ENCODE measurements at places on chromosomes 7 and 10. TPM values are rescaled to one million over a fixed set of nuclear protein-coding genes. Genes with fewer than 3 reads are reported as not detected.

- H3K36me3 ChIP-seq: peaks cover 10% of the 10 kb centered on the region
- no peak overlapping the region for H3K27ac ChIP-seq
- no peak overlapping the region for H3K4me3 ChIP-seq
- peaks cover 27% of the 10 kb centered on the region for H3K4me1 ChIP-seq
- DNase-seq: no peak
Observed at GRCh38 chr10:122419876-122420623, 34.4 kb upstream of the ARMS2 start.

GRCh38 chr7:43391518-43391917, 191.4 kb upstream of the STK17A start:
- no peak overlapping the region for H3K4me3 ChIP-seq
- DNase-seq: no peak
- H3K27me3 ChIP-seq: peaks cover 3% of the 10 kb centered on the region

- DNase-seq: no peak
- H3K4me3 ChIP-seq: no peak overlapping the region
- H3K27ac ChIP-seq: no peak overlapping the region
- peaks cover 16% of the 10 kb centered on the region for H3K27me3 ChIP-seq
- H3K4me1 ChIP-seq: peaks cover 15% of the 10 kb centered on the region
Observed at GRCh38 chr7:141027043-141027442, 12.3 kb upstream of the MRPS33 start.

- H3K36me3 ChIP-seq: no peaks in the 10 kb centered on the region
- peaks cover 16% of the 10 kb centered on the region for H3K27me3 ChIP-seq
- no peak overlapping the region for H3K27ac ChIP-seq
- H3K4me3 ChIP-seq: no peak overlapping the region
Observed at GRCh38 chr7:143417734-143418383, 9.2 kb upstream of the EPHA1 start.

DNA sequence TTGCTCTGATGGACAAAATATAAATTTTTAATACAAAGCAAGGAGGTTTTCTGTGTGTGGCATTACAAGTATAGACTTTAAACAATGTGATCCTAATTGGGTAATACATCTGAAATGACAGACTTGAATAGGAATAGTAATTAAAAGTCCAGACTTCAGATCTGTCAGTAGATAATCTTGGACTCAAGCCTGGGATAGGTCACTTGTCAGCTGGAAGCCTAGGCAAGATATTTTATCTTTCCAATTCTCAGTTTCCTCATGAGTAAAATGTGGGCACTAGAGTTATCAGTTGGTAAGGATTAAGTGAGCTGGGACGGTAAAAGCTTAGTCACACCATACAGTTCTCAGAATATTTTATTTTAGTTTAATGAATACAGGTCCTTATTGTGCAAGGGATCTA, 10.4 kb upstream of the ZMYND11 start:
- no peak overlapping the region for H3K27ac ChIP-seq
- peaks cover 28% of the 10 kb centered on the region for H3K27me3 ChIP-seq
- H3K36me3 ChIP-seq: no peaks in the 10 kb centered on the region
- DNase-seq: no peak

DNA sequence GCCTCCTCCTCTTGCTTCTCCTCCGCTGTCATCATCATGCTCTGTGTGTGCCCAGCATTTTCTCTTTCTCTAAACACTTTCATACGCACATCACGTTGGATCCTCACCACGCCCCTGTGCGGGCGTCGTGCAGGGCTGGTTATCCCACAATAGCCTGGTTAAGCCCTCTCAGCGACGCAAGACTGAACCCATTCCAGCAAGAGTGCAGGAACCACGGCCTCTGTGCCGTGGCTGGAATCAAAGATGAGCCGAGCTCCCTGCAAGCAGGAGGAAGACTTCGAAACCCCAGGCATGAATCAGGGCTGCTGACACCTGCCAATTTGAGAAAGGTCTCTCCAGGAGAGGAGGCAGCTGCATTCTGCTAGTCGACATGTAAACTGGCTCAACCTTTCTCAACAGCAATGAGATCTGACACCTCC, 74.8 kb upstream of the FOXK1 start:
- H3K27ac ChIP-seq: no peak overlapping the region
- no peak overlapping the region for H3K4me3 ChIP-seq
- no peak for DNase-seq
- H3K4me1 ChIP-seq: no peaks in the 10 kb centered on the region

- H3K4me1 ChIP-seq: no peaks in the 10 kb centered on the region
- no peak overlapping the region for H3K27ac ChIP-seq
- H3K4me3 ChIP-seq: no peak overlapping the region
- no peak for DNase-seq
- no peaks in the 10 kb centered on the region for H3K36me3 ChIP-seq
- H3K27me3 ChIP-seq: no peaks in the 10 kb centered on the region
Observed at GRCh38 chr7:157729566-157729965, 392.8 kb downstream of the DNAJB6 start.

DNA sequence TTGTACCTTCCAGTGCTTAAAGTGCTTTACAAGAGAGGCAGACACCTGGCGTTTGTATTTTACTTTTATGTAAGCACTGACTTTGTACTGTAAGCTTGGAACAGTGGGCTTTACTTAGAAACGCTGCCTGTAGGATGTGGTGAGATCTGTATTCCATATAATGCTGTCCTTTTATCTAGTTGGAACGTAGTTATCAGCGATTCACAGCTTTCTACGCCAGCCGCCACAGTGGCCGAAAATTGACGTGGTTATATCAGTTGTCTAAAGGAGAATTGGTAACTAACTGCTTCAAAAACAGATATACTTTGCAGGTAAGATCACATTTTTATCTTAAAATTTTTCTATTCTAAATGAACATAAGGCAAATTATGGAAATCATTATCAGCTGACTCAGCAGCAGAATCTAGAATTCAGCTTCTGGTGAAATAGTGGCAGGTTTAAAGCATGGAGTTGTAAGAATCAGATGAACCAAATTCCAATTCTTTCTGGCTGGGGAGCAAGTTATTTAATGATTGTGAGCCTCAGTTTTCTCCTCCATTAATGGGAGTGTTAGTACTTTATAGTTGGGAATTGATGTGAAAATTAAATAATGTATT, 91.5 kb downstream of the CUL1 start:
- H3K27me3 ChIP-seq: no peaks in the 10 kb centered on the region
- no peak overlapping the region for H3K4me3 ChIP-seq
- peaks cover 71% of the 10 kb centered on the region for H3K36me3 ChIP-seq
- DNase-seq: no peak

GRCh38 chr7:103987451-103987850, 2.0 kb downstream of the RELN start:
- no peak for DNase-seq
- no peaks in the 10 kb centered on the region for H3K36me3 ChIP-seq

- H3K4me1 ChIP-seq: no peaks in the 10 kb centered on the region
- no peaks in the 10 kb centered on the region for H3K36me3 ChIP-seq
- H3K4me3 ChIP-seq: no peak overlapping the region
- peaks cover 7% of the 10 kb centered on the region for H3K27me3 ChIP-seq
- H3K27ac ChIP-seq: no peak overlapping the region
Observed at GRCh38 chr7:141208539-141208938, 134.7 kb downstream of the TMEM178B start.

- DNase-seq: no peak
- no peaks in the 10 kb centered on the region for H3K36me3 ChIP-seq
- H3K27me3 ChIP-seq: peaks cover 1% of the 10 kb centered on the region
- H3K4me3 ChIP-seq: no peak overlapping the region
Observed at GRCh38 chr7:156117542-156118247, 305.4 kb upstream of the SHH start.

GRCh38 chr10:4498711-4499251, 327.2 kb upstream of the AKR1E2 start:
- H3K27ac ChIP-seq: no peak overlapping the region
- H3K4me3 ChIP-seq: no peak overlapping the region
- H3K27me3 ChIP-seq: peaks cover 27% of the 10 kb centered on the region
- H3K4me1 ChIP-seq: no peaks in the 10 kb centered on the region
- DNase-seq: no peak

DNA sequence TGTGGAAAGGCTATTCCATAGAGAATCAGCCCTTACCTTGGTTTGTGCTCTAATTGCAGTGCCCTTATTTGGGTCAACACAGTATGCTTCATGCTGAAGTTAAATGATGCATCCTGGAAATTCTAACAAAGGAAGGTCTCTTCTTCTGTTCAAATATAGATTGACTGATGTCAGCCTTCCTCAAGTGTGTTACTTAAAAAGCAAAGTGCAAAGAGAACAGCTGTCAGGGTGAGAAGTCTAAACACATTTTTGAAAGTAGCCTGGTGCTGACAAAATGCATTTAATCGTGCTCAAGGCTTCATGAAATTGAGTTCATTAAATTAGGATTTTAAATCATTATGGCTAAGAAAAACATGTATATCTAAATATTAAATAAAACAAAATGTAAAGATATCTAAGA, 19.5 kb downstream of the AGR2 start:
- H3K4me3 ChIP-seq: no peak overlapping the region
- peaks cover 2% of the 10 kb centered on the region for H3K27me3 ChIP-seq
- DNase-seq: no peak
- H3K4me1 ChIP-seq: no peaks in the 10 kb centered on the region

- no peaks in the 10 kb centered on the region for H3K4me1 ChIP-seq
- H3K36me3 ChIP-seq: no peaks in the 10 kb centered on the region
- H3K27ac ChIP-seq: no peak overlapping the region
- H3K4me3 ChIP-seq: no peak overlapping the region
- peaks cover 3% of the 10 kb centered on the region for H3K27me3 ChIP-seq
Observed at GRCh38 chr10:113359655-113360054, 193.2 kb upstream of the HABP2 start.

DNA sequence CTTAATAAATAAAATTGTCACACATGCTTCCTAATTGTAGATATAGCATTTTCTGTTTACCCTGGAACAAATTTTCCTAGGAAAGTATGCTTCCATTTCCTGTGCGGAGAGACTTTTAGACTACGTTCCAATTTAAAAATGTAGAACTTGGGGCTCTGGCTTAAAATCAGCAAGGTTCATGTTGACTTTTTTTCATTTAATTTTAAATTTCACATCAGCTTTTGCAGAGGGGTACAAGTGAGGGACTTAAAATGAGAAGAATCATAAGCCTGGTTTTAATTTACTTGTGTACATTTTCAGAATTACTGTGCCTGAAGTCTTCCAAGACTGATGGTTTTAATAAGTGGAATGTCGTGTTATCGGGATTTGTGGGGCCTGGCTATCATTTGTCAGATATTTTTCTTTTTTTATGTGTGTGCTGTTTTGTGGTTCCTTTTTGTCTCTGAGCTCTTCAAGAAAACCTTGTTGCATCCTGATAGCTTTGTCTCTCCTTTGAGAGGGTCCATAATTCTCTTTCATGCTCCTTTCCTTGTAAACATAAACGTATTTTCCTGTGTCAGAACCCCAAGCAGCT, 8.8 kb upstream of the ATRNL1 start:
- no peak for DNase-seq
- no peak overlapping the region for H3K4me3 ChIP-seq
- H3K27ac ChIP-seq: no peak overlapping the region
- no peaks in the 10 kb centered on the region for H3K36me3 ChIP-seq

DNA sequence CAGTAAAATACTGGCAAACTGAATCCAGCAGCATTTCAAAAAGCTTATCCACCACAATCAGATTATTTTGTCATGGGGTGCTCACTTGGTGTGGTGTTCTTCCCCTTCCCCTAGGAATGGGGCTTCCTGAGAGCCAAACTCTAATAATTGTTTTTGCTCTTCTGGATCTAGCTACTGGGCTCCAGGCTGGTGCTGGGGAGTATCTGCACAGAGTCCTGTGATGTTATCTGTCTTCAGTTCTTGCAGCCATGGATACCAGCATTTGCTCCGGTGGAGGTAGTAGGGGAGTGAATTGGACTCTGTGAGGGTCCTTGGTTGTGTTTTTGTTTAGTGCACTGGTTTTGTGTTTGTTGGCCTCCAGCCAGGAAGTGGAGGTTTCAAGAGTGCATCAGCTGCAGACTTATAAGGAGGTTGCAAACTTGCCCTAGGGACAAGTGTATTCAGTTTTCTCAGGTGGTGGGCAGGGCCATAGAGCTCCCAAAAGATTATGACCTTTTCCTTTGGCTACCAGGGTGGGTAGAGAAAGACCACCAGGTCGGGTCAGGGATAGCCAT, 308.5 kb upstream of the MAGI2 start:
- H3K27ac ChIP-seq: no peak overlapping the region
- no peaks in the 10 kb centered on the region for H3K36me3 ChIP-seq
- no peak for DNase-seq
- no peaks in the 10 kb centered on the region for H3K27me3 ChIP-seq

GRCh38 chr7:46315891-46316290, 394.8 kb upstream of the IGFBP3 start:
- no peak overlapping the region for H3K4me3 ChIP-seq
- no peaks in the 10 kb centered on the region for H3K36me3 ChIP-seq
- H3K4me1 ChIP-seq: no peaks in the 10 kb centered on the region
- no peaks in the 10 kb centered on the region for H3K27me3 ChIP-seq

SPDYE3 gene
- total RNA-seq: not detected

ADIRF gene
- not detected for total RNA-seq

MYOZ1 gene
- not detected for total RNA-seq

GRID2IP gene
- total RNA-seq: not detected

PRR15 gene
- total RNA-seq: not detected

FGF8 gene
- 0.35 TPM for total RNA-seq

LBX1 gene
- not detected for total RNA-seq

SPDYE9 gene
- not detected for total RNA-seq

SLC18A2 gene
- not detected for total RNA-seq

Data from activated CD4-positive, alpha-beta T cell treated with anti-CD3 and anti-CD28 coated beads, Interleukin-2, amount 10 ng/mL, durations not matched to agents 24 days and 14 days (primary cell).